ENCODE measurements at places on chromosomes 7 and 10. TPM values are rescaled to one million over a fixed set of nuclear protein-coding genes. Genes with fewer than 3 reads are reported as not detected.

DNA sequence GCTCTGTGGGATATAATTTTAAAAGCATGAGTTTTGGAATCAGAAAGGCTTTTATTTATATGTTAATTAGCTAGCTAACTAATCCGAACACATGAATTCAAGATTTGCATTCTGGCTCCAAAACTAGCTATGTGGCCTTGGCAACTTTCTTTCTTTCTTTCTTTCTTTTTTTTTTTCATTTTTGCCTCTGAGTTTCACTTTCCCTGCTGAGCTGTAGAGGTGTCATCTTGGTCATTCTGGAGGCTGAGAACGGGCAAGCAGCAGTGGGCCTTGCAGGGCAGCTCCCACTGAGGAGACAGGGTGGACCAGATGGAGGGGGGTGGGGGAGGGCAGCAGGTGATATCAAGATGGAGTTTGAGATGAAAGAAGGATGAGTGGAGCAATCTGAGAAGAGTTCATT is 24.8 kb upstream of the SFMBT2 start:
- no peak for DNase-seq

DNA sequence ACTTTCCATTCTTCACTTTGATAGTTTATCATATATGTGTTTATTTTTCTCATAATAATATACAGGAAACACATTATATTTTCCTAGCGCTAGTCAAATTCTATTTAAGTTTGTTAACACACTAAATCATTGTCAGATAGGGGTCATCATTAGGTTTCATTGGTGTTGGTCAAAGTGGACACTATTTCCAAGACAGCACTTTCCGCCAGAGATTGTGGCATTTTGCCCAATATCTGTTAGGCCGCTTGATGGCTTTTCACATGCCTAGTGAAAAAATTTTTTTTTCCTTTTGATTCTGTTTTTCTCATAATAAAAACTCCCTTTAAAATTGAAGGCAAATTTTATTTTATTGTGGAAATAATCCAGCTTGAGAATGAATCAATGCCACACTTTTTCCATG is 495.4 kb upstream of the AKR1E2 start:
- no peak for DNase-seq

DNA sequence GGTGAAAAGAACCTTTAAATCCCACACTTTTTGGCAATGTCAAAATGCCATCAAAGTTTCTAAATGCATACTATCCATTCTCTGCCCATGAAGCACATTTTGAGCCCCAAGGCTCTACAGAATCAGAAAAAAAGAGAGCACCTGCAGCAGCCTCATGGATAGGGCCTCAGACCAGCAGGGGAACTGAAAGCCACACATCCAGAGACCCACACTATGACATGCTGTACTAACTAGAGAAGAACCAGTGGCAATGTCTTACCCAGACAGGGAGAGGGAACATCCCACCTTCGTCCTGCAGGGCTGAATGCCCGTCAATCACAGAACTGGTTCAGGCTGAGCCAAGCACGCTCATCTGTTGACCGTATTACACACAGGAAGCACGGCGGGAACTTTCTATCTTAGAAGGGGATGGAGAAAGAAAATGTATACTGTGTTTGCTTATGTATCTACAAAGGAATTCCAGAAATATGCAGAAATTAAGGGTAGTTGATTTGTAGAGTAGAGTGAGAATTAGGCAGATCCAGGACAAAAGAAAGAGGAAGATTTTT is 237.2 kb downstream of the GLI3 start:
- no peak for DNase-seq

SPDYE2 gene
- 0.16 TPM for total RNA-seq

RNF148 gene
- not detected for total RNA-seq

- DNase-seq = no peak
Measured at GRCh38 chr7:132463922-132464321, 112.3 kb downstream of the PLXNA4 start.

GRCh38 chr7:82615527-82615926 is 171.9 kb upstream of the CACNA2D1 start:
- no peak for DNase-seq

DNA sequence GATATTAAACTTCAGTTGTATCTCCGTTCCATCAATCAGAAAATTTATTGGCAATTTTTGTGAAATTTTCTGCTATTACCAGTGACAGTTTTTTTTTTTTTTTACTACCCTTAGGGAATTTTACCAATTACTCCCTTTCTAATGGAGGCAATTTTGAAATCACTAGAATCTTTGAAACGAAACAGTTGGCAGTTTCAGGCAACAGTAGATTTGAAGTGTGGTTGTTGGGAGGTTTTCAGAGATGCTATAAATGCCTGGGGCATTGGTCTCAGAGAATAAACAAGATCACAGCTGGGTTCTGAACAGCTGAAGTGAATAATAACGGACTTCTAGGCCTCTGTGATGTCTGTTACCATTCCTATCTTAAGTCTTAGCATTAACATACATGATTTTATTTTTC is 535.9 kb upstream of the POT1 start:
- DNase-seq = no peak

DNA sequence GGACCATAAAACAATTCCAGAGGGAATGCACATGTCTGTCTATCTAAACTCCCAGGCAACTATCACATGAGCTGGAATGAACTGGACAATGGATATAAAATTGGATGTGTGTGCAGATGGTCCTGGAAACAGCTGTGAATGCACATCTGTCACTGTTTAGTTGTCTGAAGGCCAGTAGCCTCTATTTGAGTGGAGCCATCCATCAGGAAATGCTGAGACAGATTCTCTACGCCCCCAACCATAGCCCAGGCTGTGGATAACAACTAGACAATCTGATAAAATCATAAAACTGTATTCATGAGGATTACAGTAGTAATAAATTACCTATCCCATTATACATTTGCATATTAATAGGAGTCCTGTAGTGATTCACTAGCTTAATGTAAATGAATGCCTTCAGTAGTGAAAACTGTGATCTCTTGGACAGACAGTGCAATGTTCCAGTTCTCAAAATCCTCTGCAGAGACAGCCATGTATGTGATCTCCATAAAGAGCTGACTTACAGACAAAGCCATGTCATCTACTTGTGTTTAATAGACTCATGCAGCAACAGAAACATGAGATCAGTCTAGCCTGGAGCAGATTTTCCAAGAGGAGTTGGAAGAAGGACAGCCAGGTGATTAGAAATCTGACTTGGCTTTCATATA is 907.6 kb downstream of the KCNMA1 start:
- no peak for DNase-seq

PAPSS2 gene
- total RNA-seq = 26.6 TPM

- no peak for DNase-seq
Measured at GRCh38 chr7:12524794-12525386, 45.6 kb upstream of the SCIN start.

DNA sequence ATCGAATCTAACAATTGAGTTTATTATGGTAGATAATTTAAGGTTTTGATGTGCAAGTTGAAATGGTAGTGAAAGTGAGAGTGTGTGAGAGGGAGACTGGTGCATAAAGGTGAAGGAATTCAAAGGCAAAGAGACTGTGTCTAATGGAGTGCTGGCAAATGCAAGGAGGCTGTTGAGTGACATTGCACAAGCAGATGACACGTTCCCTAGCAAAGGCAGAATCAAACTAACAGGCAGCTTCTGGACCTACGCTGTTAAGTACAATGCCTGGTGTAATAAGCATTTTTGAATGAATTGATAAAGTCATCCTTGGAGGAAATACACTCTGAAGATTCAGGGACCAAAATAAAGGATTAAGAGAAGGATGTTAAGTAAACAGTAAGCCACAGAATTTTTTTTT is 11.7 kb upstream of the GPR141 start:
- no peak for DNase-seq

DNA sequence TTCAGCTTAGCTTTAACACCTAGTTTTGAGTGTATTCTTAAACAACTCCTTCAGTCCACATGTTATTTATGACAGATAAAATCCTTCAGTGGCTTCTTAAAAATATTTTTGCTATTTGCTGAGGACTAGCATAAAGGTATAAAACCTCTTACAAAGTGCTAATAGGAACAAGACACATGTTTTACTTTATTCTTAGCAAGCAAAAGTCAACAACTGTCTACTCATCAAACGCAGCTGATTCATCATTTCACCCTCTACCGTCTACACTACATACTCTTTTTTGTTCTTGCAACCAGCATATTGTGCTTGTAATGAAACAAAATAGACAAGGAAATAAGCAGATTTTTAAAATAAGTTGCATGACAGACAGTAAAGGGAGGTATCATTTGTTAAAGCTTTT is 319.7 kb downstream of the SNX13 start:
- DNase-seq = no peak

CRYGN gene
- 0.90 TPM for total RNA-seq

GRCh38 chr7:26449175-26450165 is 157.8 kb downstream of the SNX10 start:
- DNase-seq = no peak

PRSS37 gene
- total RNA-seq = not detected

PILRB gene
- total RNA-seq = 9.8 TPM

GRCh38 chr7:156640949-156641485 is 443 bp downstream of the RNF32 start:
- DNase-seq = no peak

DNA sequence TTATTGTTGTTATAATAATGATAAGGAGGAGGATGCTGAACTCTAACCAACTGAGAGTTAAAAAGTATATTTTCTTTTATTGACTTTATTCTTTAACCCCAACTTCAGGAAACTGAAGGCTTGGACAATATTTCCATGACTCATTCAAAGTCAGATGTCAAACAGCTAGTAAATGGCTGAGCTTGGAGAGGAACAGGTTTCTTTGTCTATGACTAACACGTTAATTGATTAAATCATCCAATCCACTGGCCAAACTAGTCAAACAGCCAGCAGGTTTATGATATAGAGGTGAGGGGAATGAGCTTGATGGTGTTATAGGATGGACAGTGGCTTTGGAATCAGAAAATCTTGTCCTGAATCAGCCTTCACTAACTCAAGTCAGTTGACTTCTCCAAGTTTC is 119.1 kb upstream of the WDR11 start:
- no peak for DNase-seq
